ENCODE measurements at places on chromosomes 1 and 21.

- no peak for DNase-seq
These were observed 30.4 kb downstream of the TMEM63A start for GRCh38 chr1:225851805-225852204.

DNA sequence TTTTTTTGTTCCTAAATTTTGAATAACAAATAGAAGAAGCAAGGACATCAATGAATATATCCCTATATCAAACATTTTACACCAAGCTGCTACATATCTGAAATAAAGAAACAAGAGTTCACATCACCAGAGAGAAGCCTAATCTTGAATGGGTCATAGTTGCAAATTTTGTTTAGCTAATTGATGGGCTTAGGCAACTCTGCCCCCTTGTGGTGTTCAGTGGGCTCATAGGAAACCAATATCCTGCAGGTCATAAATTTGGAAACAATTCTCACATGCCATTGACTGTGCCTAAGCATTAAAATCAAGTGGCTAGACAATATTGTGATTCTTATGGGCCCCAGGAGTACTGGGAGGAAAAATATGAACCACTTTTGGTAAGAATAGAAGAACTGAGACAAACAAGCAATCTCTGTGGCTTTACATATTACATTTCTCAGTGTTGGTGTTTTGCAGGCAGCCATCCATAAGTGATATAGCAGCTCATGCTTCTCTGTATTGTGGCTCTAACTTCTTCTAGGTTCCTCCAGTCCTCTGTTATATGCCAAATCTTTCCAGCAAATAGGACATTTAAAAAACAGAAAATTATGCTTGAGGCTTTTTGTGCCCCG lies 1262.8 kb upstream of the PRMT6 start:
- no peak for DNase-seq

- no peak for DNase-seq
These were observed 10.8 kb upstream of the MYOC start for GRCh38 chr1:171663036-171663853.

DNA sequence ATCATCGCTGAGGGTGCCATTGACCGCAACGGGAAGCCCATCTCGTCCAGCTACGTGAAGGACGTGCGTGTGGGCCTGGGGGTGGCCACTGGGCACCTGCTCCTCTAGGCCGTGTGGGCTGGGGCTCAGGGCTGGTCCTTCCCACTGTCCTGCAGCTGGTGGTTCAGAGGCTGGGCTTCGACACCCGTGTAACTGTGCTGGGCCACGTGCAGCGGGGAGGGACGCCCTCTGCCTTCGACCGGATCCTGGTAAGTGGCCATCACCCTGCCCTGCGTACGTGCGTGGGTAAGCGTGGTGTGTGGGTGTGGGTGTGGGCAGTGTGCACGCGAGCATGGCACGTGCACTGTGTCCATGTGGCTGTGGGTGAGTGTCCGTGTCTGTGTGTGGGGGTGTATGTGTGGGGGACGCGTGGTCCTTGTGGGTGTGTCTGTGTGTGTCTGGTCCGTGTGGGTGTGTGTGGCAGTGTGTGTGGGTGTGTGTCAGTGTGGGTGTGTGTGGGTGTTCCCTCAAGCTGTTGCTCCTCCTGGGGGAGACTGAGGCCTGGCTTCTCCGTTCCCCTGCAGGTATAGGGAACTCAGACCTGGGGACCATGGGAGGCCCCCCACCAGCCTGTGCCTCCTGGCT lies 16.5 kb downstream of the PFKL start:
- no peak for DNase-seq

DNA sequence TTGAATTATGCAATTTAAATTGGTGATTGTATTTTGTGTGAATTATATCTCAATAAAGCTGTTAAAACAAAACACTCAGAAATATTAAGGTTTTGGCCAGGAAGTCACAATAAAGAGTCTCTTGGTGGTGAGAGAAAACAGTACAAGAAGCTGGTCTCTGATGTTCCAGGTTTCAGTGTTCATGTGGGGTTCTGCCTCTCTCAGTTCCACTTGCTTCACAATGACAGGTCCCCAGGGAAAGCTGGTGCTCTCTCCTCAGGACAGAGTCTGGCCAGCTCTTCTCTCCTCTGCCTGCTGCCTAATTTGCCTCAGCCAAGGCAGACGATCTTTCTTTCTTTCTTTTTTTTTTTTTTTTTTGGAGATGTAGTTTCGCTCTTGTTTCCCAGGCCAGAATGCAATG lies 342.9 kb upstream of the PLXNA2 start:
- no peak for DNase-seq

GRCh38 chr21:22062472-22063139 lies 1064.4 kb downstream of the NCAM2 start:
- DNase-seq = no peak

GRCh38 chr1:26570287-26570686 lies 40.7 kb downstream of the RPS6KA1 start:
- no peak for DNase-seq

DNA sequence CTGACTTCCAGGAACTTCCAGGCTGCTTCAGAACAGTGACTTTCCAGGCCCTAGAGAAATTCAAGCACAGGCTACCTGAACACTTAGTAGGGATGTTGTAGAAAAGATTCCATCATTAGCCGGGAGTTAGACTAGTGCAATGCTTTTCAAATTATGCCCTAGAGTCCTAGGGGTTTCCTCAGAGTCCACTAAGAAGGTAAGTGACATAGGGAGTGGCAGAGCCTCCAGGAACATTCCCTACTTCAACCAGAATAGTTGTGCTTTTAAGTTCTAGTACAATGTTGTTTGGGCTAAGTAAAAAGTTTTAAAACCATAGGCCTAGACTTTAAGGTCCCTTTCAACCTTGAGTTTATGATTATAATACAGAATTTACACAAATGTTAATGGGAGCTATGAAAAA lies 9.1 kb upstream of the GOLPH3L start:
- DNase-seq = no peak

All from stimulated activated CD8-positive, alpha-beta memory T cell treated with anti-CD3 and anti-CD28 coated beads, Interleukin-15, amount 100 ng/mL, for 1 hour (primary cell).